ENCODE measurements at places on chromosomes 12 and 14.

- DNase-seq: no peak
Measured at GRCh38 chr12:5222011-5222461, 178.4 kb downstream of the KCNA5 start.

DNA sequence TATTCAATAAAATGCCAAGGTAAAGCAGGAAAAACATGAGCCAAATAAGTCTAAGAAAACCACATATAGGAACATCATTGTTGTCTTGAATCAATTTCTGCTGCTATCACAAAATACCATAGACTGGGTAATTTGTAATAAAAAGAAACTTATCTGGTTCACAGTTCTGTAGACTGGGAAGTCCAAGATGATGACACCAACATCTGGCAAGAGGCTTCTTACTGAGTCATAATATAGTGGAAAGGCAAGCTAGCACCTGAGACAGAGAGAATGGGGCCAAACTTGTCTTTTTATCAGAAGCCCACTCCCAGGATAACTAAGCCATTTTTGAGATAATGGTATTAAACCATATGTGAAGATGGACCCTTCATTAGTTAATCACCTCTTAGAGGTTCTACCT, 975.9 kb downstream of the FLRT2 start:
- DNase-seq: no peak

DNA sequence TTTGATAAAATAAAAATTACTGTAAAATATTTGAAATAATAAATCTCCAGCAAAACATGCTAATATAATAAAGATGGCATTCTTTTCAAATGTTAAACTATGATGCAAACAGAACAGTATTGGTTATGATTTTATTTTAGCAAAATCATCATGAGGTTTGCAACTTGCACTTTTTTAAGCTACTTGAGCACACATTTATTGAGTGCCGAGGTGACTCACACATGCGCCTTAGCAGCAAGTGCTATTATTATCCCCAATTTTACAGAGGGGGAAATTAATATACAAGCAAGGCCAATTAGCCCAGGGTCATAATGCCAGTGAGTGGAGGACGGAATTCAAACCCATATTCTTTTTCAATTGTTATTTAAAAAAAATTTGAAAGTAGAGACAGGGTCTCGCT, 7.3 kb downstream of the DYRK4 start:
- no peak for DNase-seq

- DNase-seq: no peak
Measured at GRCh38 chr14:55240526-55241178, 30.6 kb upstream of the FBXO34 start.

GRCh38 chr14:105500036-105500725, 9.1 kb downstream of the TEDC1 start:
- no peak for DNase-seq

- no peak for DNase-seq
Measured at GRCh38 chr12:123919980-123920360, 52.7 kb downstream of the CCDC92 start.

DNA sequence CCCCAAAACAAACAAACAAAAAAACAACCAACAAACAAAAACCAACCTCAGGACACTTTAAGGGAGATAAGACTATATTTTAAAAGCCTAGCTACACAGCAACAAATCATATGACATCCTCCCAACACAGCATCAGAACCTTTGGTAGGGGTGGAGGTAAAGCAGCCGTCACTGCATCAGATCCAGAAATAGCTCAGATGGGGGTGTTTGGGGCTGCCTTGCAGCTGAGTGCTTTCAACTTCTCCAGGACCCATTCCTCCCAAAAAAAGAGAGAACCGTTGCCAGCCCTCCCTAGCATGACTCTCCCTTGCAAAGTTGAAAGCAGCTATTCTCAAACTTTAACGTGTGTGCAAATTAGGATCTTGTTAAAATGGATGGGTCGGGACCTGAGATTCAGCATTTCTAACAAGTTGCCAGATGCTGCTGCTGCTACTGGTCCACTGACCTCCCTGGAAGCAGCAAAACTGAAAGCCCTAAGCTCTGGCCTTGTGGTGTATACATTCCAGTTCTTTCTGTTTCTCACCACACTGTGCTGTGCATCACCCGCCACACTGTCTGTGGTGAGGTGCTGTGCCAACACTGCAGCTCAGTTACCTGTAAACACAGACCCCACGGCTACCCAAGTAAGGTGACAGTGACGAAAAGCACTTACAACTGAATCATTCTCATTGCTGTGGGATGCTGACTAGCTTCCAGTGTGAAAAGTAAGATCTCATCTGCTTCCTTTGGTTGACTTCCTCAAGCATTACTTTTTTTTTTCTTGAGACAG, 54.0 kb downstream of the SLC38A1 start:
- peak; percentile 70 for DNase-seq
